Globus pallidus (tissue), 1 donor: ENCODE measurements at places on chromosomes 7 and 10.

DNA sequence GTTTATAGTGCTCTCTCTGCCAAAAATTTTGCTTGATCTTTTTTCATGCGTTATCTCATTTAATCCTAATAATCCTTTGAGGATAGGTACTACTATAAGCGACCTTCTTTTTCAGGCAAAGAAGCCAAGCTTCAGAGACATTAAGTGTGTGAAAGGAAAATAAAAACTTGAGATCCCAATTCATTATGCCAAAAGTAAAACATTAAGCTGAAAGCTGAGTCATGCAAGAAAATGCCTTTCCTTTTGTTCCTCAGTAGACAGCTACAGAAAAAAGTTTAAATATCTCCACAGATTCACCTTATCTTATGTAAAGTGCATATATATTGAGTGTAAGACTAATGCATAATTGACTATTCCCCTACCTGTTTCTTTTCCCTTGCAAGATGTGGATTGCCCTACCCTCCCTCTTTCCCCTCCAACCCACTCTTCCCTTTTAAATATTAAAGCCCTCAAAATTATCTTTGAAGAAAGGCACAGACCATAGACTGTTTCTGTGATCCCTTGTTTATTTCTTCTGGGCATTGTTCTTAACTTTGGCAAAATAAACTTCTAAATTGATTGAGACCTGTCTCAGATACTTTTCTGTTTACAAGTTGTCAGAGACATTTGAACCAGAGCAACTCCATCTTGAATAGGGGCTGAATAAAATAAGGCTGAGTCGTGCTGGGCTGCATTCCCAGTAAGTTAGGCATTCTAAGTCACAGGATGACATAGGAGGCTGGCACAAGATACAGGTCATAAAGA, 1139.9 kb upstream of the LRRN3 start:
- DNase-seq = no peak

- DNase-seq = no peak
Measured at GRCh38 chr7:36916619-36917018, 192.3 kb upstream of the AOAH start.

GRCh38 chr10:131638880-131639278, 261.9 kb upstream of the PPP2R2D start:
- DNase-seq = no peak

GRCh38 chr10:104277785-104278184, 8.8 kb downstream of the GSTO2 start:
- DNase-seq = no peak

GRCh38 chr10:47268696-47269095, 31.3 kb upstream of the GDF10 start:
- DNase-seq = no peak

- DNase-seq = no peak
Measured at GRCh38 chr10:50470345-50470744, 153.4 kb downstream of the SGMS1 start.

GRCh38 chr10:99598781-99599509, 21.3 kb downstream of the SLC25A28 start:
- no peak for DNase-seq

DNA sequence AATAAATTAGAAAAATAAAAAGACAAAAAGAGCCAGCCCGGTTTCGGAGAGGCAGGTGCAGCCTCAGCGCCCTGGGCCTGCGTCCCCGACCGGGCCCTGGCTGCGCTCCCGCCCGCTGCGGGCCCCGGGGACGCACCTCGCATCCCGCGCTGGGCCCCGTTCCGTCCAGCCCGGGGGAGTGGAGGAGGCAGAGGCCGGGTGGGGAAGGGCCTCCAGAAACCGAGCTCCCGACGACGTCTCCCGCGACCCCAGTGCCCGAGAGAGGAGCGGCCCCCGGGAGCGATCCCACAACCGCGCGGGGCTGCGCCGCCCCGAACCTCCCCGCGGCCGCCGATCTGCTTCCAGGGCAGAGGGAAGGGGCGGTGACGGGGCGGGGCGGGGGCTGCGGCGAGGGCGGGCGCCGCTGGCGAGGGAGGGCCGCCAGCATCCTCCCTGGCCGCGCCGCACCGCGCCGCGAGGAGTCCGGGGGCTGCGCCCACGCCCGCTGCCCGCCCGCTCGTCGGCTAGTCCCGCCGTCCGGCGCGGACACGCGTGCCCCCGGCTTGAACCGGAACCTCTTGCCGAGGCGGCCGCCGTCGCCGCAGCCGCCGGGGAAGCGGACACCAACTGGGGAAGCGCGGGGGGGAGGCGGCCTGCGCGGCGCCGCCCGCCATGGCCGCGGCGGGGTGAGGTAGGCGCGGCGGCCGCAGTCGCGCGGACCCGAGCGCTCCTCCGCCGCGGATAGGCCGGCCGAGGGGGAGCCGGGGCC, at the start of gene CCNY:
Gene CCNY, plus strand, starts transcription at position 426 of the 748 bp plus-strand sequence. CDS start 545 bp downstream, outside the sequence.
- peak; percentile 73 for DNase-seq

DNA sequence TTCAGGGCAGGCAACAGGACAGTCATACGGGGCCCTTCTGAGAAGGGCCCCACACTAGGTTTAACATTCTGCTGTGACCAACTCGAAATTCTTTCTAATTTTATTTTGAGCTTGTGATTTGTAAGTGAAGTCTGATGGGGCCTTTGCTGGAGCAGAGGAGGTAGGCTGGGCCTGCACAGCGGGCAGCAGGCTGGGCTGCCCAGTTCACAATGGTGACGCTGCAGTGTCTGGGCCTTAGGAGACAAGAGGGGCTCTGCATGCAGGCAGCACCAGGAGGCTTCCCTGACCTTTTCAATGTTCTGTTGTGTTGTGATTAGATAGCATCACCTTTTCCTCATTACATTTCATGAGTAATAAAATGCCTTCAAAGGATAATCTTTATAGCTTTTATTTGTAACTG, 175.1 kb downstream of the CXCL12 start:
- no peak for DNase-seq

DNA sequence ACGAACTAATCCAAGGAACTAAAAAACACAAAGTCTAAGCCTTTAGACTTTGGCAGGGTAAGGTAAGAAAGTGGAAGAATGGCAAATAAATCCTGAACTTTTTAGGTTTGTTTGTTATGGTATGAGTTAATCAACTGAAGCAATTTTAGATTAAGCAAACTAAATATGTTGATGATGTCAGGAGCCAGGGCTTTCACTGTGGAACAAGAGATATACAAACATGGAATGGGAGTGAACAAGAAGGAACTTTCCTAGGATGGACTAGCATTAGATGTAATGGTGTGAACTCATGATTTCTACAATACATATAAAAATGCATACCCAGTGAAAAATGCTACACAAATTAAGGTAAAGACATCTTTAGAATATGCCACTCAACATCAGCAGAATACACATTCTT, 35.8 kb downstream of the NT5C2 start:
- no peak for DNase-seq

GRCh38 chr10:86162036-86162435, 204.6 kb downstream of the GRID1 start:
- DNase-seq = no peak

DNA sequence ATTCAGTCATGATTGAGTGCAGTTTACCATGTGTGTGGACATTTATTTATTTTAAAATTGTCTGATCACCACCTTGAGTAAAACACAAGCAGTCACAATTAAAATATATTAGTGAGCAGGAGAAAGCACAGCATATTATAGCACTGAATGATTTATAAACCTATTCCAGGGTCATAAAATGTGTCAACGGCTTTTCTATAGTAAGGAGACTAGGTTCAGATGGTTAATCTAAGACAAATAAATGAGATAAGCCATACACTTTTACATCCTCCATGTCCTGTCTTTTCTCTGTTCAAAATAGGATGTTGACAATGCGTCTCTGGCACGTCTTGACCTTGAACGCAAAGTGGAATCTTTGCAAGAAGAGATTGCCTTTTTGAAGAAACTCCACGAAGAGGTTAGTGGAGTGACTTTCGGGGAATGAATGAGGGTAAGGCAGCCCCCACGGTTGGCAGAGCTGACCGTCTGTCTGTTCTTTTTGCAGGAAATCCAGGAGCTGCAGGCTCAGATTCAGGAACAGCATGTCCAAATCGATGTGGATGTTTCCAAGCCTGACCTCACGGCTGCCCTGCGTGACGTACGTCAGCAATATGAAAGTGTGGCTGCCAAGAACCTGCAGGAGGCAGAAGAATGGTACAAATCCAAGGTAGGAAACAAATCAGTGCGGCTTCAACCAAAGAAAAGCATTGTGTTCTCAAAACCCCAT, 5.4 kb downstream of the VIM start:
- no peak for DNase-seq

- no peak for DNase-seq
Measured at GRCh38 chr7:158369866-158370265, 217.8 kb downstream of the PTPRN2 start.

- DNase-seq = no peak
Measured at GRCh38 chr10:7035126-7035761, 375.6 kb downstream of the SFMBT2 start.

- no peak for DNase-seq
Measured at GRCh38 chr7:17275749-17276671, 22.4 kb upstream of the AHR start.

- DNase-seq = no peak
Measured at GRCh38 chr10:103795634-103796270, 59.6 kb downstream of the SH3PXD2A start.
